ENCODE measurements at places on chromosomes 12 and 14. TPM values are rescaled to one million over a fixed set of nuclear protein-coding genes. Genes with fewer than 3 reads are reported as not detected.

Gene ASB2
- polyA plus RNA-seq = not detected

Gene SOAT2
- polyA plus RNA-seq = 0.31 TPM

Gene SUSD6
- polyA plus RNA-seq = 4.3 TPM

Gene LHX5
- polyA plus RNA-seq = not detected

Gene GYS2
- polyA plus RNA-seq = not detected

Gene RASSF8
- 0.03 TPM for polyA plus RNA-seq
